ENCODE measurements at places on chromosomes 7 and 10.

- DNase-seq, result no peak
Measured at GRCh38 chr7:150450491-150451001, at the start of gene GIMAP8. Gene GIMAP8 (plus strand): TSS chr7:150450630. CDS start chr7:150466699, 16,069 bp downstream.

GRCh38 chr10:133150226-133150625 lies 9.8 kb upstream of the KNDC1 start:
- no peak for DNase-seq

DNA sequence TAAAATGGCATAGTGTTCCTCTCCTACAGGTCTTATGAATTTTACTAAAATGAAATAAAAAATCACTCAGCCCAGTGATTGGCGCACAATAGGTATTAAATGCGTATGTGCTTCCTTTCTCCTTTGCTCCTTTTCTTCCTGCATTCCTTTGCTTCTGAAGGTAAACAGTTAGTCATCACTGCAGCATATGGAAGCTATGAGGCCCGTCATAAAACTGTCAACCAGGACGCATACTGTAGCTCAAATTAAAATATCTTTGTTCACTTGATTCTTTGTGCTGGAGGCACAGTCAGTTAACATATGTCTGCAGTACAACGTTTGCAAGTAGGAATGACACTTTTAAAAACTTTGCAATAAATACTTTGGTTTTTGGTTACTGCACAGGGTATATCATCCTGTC lies 374.7 kb downstream of the TCERG1L start:
- DNase-seq, result no peak

DNA sequence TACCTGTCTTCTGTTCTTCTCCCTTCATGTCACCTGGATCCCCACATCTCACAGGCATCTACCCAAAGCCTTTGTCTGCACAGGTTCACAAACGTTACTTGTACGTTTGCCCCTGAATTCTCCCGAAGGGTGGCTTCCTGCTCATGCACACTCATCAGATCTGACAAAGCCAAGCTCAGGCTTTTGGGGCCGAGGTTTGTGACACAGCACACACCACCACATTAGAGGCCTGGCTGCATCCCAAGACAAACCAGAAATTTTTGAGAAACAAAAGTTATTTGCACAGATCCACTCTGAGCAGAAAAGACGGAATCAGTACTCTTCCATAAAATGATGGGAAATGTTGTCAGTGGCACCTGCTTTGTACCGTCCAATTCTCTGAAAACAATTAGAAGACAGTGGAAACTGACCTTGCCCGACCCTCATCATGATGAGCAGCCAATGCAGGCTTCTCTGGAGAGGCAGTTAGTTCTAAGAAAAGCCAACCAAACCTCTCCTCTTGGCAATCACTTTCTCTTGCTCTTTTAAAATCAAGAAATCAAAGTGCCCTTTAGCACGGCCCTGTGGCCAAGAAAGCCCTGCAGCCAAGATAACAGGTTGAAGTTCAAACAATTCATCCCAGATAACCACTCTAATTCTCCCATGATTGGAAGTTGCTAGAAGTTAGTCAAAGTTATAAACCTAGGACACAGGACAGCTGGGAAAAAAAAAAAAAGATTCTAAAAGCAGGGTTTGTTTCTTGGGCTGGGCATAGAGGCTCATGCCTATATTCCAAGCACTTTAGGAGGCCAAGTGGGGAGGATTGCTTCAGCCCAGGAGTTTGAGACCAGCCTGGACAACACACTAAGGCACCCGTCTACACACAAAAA lies 13.6 kb upstream of the SVIL start:
- no peak for DNase-seq

DNA sequence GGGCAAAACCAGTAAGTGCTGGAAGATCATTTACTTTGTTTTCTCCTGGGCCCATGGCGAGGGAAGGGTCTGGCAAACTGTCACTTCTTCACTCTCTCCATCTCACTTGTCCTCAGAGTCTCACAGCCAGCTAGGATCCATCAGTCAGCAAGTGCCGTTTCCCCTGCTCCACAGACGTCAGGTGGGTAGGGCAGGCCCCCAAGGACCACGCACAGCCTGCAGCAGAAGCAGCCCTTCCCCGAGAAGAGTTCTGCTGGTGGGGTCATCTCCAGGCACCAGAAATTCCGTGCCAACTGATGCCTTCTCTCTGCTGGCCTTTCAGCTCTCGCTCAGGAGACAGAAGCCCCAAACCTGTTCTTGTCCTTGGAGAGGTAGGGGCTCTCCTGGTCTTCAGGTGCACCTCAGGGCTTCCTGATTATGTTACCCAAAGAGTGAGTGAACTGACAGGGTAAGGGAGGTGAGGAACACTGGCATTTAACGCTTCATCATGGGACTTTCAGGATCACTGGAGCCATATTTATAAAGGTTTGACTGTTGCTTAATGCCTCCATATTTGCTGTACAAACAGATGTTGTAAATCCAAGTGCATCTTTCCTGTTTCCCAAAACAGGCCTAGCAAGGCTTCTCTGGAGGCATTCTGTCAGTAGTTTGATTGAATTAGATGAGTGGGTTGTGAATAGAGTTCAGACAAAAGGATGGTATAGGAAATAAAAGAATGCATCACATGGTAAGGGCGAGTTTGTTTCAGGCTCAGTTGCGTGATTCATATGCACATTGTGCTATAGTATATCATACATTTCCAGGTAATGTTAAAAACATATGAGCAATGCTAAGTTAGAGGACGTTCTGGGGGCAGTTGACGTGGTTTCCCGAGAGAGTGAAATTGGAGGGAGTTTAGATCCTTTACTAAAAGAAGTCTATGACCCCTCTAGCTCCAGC lies 13.7 kb upstream of the TSPAN15 start:
- DNase-seq, result peak; percentile 40

DNA sequence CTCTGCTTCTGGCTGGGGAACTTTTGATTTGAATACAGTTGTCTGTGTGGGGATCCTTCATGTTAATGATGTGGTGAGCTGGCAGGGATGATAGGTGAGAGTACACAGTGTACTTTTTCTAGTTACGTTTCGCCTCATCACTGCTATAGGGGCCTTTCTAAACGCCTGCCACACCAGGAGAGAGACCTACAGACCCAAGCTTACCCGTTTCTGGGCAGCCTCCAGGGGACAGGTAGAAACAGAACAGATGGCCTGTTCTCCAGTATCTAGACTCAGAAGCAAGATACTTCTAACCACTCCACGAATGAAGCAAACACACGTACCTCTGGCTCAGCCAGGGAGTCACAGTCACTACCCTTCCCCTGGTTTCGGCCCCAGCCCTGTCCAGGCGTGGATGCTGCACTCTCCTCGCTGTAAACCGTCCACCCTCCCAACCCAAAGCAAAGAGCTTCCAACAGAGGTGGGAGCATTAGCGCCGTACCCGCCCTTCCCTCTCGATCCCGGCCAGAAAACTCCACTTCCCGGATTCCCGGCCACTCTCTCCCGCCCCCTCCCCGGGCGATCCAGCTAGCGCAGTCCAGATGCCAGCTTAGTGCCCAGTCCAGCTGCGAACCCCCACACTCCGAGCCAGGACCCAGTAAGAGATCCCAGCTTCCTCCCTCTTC lies 1.2 kb downstream of the CCDC6 start:
- DNase-seq, result peak; percentile 68

- DNase-seq, result no peak
Measured at GRCh38 chr7:68730964-68731363, 867.3 kb upstream of the AUTS2 start.

- peak; percentile 59 for DNase-seq
Measured at GRCh38 chr7:3326246-3326645, 25.2 kb downstream of the SDK1 start.

DNA sequence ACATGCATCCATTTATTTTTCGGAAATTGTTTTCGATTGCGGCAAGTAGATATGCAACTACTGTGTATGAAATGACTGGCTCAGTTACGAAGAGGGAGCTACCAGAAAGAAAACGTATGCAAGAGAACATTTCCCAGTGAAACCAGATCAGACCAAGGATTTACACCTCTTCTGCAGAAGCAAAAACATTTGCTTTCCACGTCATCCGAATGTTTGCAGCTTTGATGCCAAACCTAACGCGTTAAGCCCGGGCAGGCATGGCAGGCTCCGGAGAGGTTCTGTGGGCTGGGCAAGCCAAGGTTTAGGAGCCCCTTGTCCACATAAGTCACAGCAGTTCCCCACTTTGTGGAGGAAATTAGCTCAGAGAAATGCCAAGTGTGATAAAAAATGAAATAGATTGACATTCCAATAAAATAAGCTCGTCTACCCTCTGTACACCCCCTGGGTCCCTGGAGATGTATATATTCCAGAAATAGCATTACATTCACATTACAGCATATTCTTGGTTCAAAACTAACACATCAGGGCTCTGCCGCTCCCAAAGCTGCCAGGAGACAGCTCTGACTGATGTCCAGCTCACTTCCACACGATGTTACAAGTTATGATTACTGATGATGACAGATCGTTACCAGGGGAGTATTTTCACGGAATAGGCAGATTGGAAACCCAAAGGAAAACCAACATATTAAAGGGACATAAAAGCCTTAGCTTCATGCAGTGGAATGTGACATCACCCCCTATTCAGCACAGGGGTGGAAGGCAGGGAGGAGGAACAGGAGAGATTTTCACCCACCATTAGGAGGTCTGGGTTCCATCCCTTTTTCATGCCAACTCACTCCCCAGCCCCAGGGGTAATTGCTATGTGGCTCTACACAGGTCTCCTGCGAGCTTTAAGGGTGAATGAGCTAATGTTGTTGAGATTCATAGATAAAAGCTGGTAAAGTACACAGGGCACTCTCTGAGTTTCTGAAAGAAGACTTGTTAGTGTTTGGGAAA lies 81.5 kb downstream of the LYZL1 start:
- DNase-seq, result no peak

GRCh38 chr7:151735851-151736402 lies 141.0 kb downstream of the PRKAG2 start:
- peak; percentile 77 for DNase-seq

DNA sequence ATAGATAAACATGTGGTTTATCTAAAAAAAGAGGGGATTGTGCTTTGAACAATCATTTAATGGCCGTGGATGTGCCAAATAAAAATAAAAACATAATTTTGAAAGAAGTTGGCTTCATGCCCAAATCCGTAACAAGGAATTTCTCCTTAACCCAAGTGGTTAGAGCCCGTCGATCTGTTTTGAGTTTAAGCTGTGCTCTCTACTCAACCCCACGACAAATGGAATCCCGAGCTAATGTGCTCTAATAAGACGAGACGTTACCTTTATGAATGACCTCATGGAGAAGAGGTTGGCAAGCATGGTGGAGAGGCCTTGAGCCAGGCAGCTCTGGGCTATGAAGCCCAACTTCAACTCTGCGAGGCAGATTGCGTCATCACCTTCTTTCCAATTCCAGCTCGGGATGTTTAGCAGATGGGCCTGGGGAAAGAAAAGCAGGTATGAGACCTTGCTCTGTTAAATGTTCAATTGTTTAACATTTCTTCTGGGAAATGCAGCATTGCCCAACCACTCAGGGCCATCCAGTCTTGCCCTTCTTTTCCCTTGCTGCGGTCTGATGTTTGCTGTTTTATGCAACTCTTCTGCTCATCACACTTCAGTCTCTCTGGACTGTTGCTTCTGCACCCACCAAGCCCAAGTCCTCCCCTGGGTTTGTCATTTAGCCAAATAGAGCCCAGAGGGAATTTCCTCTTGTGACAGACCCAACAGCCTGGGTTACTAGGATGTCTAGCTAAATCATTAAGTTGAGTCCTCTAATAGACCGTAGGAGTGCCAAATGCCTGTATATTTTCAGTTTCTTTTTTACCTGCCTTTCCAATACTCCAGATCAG lies 564.6 kb downstream of the KCNMA1 start:
- DNase-seq, result no peak

DNA sequence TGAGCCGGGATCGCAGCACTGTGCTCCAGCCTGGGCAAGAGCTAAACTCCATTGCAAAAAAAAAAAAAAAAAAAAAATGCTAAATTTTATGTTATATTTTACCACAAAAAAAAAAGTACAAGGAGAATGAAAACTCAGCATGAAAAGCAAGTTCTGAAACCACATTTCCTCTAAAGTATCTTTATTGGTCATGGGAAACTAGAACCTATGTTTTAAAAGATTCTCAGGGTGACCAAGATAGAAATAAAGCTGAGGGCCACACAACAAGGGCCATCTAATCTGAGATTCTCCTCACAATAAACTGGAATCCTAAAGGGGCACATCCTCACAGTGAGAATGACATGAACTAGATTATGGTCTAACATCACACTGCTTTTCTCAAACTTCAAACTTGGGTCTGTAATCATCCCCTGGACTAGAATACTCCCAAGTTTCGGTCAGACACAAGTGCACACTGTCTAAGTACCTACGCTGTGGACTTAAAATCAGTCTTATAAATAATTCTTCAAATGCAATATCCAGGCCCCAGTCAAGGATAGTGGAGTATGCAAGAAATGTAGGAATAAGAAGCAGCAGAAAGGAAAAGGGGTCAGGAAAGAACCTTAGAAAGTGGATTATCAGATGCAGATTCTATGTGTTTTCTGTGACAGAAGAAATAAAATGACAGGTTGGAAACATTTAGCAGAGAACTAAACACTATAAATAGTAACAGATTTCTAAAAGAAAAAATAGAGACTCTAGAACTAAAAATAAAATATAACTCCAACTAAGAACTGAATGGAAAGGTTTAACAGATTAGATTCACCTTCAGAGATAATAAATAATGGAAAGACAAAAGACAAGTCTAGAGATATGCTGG lies 49.9 kb downstream of the COA1 start:
- DNase-seq, result no peak

DNA sequence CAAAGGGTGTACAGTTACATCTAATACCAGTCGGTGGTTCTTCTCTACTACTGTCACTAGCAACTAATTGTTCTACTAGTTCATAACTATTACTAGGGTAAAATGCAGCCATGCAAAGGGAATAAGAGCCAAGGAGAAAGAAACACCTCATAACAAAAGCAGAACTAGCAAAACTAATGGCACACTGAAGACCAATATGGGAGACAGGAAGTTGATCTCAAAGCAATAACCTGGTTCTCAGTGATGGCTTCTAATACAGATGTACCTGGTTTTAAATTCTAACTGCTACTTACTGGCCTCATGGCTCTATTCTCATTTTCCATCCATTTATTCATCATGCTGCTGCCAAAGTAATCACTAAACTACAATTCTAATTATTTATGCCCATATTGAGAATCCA lies 170.3 kb downstream of the SEMA3E start:
- DNase-seq, result no peak

GRCh38 chr7:36736899-36737211 lies 12.6 kb upstream of the AOAH start:
- no peak for DNase-seq

DNA sequence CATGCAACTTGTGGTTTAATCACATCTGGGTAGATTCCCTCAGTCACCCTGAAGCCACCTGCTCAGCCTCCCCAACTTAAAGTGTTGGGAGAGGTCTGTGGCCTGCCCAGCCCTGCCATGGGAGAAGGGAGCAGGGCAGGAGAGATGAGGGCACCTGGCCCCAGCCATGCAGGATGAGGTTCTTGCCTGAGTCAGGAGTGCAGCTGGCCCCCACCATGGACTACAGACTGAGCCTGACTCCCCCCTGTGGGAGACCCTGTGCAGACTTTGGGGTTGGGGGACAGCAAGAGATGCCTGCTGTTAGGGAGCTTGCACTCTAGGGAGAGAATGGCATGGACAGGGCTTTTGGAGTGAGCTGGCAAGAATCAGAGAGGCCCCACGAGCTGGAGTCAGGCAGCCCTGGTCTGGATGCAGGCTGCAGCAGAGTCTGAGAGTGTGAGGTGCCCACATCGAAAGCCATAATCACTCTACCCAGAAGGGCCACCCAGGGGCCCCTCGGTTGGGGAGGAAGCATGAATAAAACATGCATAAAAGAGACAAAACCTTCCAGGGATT lies 34.7 kb upstream of the DPYSL4 start:
- no peak for DNase-seq

Data from DMS53 (cell line).